ENCODE measurements at places on chromosomes 5 and 9.

DNA sequence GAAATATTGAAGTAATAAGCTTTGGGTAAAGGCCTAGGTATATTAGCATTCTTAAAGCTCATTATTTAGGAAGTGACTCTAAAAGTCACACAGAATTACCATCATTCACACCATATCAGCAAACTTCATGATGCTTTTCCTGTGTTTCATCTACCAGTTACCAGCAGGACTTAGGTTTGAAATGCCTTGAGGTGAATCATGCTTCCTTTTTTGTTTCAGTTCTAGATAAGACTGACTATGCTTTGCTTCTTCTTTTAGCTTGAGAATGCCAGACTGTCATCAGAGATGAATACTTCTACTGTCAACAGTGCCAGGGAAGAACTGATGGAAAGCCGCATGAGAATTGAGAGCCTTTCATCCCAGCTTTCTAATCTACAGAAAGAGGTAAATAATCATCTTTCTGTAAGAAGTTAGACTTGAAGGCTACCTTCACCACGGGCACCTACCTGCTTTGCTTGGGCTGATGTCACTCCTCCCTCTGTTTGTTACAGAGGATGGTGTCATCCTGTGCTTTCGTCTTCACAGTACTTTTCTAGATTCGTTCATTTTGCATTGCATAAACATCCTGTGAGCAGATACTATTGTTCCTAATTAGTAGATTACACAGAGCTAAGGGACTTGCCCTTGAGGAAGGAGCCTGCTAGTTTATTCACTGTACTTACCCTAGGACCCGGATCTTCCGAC is 34.7 kb downstream of the LMNB1 start:
- H3K27me3 ChIP-seq, result no peaks in the 10 kb centered on the region
- no peak overlapping the region for H3K4me3 ChIP-seq
- DNase-seq, result no peak

GRCh38 chr5:93433422-93433821 is 147.6 kb downstream of the NR2F1-AS1 start:
- no peaks in the 10 kb centered on the region for H3K27me3 ChIP-seq
- no peaks in the 10 kb centered on the region for H3K36me3 ChIP-seq
- H3K4me3 ChIP-seq, result no peak overlapping the region
- no peaks in the 10 kb centered on the region for H3K4me1 ChIP-seq
- no peak overlapping the region for H3K27ac ChIP-seq
- no peak for DNase-seq

GRCh38 chr9:1083325-1083913 is 33.3 kb downstream of the DMRT2 start:
- H3K27me3 ChIP-seq, result peaks cover 7% of the 10 kb centered on the region
- H3K27ac ChIP-seq, result no peak overlapping the region
- H3K4me3 ChIP-seq, result peak overlapping the region; percentile 42
- no peaks in the 10 kb centered on the region for H3K36me3 ChIP-seq
- DNase-seq, result peak; percentile 27

- no peak for DNase-seq
- no peaks in the 10 kb centered on the region for H3K4me1 ChIP-seq
- H3K36me3 ChIP-seq, result peaks cover 5% of the 10 kb centered on the region
Measured at GRCh38 chr9:105539452-105539851, 18.5 kb upstream of the FKTN start.

DNA sequence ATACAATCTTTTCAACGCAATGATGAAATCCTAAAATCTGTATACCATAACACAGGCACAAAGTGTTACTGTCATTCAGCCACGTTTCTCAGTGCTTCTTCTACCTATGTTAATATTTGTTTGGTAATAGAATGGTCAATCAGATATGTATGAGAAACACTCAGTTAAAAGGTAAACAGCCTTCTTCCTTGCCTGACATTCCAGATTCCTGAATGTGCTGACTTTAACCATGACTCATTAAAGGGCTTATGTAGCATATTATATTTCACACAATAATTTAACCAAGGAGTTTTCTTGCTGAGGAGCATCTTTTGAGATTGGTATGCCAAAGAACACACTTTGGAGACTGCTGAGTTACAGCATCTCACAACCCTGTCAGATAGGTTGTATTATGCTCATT is 187.6 kb downstream of the CETN3 start:
- DNase-seq, result no peak
- no peak overlapping the region for H3K4me3 ChIP-seq
- no peaks in the 10 kb centered on the region for H3K27me3 ChIP-seq

GRCh38 chr5:31936683-31937082 is 237.4 kb downstream of the GOLPH3 start:
- no peaks in the 10 kb centered on the region for H3K36me3 ChIP-seq
- H3K27ac ChIP-seq, result no peak overlapping the region
- no peak overlapping the region for H3K4me3 ChIP-seq
- no peaks in the 10 kb centered on the region for H3K27me3 ChIP-seq

GRCh38 chr9:99158629-99159028 is 53.7 kb downstream of the TGFBR1 start:
- H3K36me3 ChIP-seq, result no peaks in the 10 kb centered on the region
- H3K4me1 ChIP-seq, result no peaks in the 10 kb centered on the region
- H3K27ac ChIP-seq, result no peak overlapping the region

- H3K27me3 ChIP-seq, result no peaks in the 10 kb centered on the region
- DNase-seq, result no peak
- H3K4me1 ChIP-seq, result no peaks in the 10 kb centered on the region
- peak overlapping the region; percentile 56 for H3K27ac ChIP-seq
- no peak overlapping the region for H3K4me3 ChIP-seq
Measured at GRCh38 chr5:65076251-65076869, 307.6 kb downstream of the CWC27 start.

- DNase-seq, result no peak
- no peaks in the 10 kb centered on the region for H3K36me3 ChIP-seq
- no peaks in the 10 kb centered on the region for H3K27me3 ChIP-seq
- H3K4me1 ChIP-seq, result no peaks in the 10 kb centered on the region
- H3K4me3 ChIP-seq, result no peak overlapping the region
Measured at GRCh38 chr5:172299916-172300439, 16.4 kb upstream of the UBTD2 start.

GRCh38 chr9:11874414-11874813 is 818.8 kb upstream of the TYRP1 start:
- no peaks in the 10 kb centered on the region for H3K27me3 ChIP-seq
- no peaks in the 10 kb centered on the region for H3K36me3 ChIP-seq
- DNase-seq, result no peak
- no peak overlapping the region for H3K27ac ChIP-seq
- no peak overlapping the region for H3K4me3 ChIP-seq

DNA sequence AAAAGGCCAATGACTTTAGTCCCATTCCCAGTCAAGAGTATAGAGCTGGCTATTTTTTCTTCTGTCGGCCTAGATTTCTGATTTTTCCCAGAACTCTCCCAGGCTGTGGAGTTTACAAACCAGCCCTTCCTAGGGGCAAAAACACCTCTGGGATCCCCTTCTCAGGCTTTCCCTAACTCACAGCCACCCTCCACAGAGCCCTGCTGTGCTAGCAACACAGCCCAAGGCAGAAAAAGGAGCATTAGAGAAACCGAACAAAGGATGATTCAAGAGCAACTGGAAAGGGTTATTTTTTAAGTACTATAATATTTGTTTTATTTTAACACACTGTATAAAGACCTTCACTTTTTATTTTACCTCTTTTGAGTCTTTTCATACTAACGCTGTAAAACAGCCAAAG is 234.8 kb downstream of the GLIS3 start:
- no peaks in the 10 kb centered on the region for H3K36me3 ChIP-seq
- no peaks in the 10 kb centered on the region for H3K27me3 ChIP-seq
- no peak overlapping the region for H3K4me3 ChIP-seq

GRCh38 chr9:128998462-128998861 is 29.7 kb downstream of the SH3GLB2 start:
- DNase-seq, result no peak
- H3K27me3 ChIP-seq, result no peaks in the 10 kb centered on the region
- no peaks in the 10 kb centered on the region for H3K4me1 ChIP-seq
- H3K36me3 ChIP-seq, result peaks cover 9% of the 10 kb centered on the region
- no peak overlapping the region for H3K4me3 ChIP-seq

DNA sequence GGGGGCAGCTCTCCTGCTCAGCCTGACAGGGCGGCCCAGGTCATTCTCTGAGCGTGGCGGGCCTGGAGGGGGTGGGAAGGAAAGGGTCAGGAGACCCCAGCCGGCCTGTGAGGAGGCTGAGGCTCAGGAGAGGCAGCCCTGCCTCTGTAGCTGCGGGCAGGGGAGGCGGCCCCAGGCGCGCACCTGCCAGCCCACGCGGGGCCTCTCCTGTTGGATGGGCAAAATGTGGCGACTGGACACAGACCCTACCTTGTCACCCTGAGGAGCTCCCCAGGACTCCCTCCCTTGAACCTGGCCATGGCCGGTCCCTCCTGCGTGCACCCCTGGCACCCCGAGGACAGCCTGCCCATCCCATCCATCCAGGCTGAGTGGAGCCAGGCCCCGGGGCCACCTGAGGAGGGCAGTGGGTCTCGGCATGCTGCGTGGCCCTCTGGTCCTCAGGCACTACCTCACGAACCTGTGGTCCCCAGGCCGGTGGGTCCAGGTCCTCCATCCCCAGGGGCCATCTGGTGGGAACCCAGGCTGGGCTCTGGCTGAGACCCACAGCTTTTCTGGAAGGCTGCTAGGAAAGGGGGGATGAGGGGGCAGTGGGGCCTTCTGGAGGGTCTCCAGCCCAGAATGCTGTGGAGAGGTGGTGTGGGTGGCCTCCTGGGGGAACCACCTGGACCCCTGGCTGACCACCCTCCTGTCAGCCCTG is 15.1 kb upstream of the NRARP start:
- H3K36me3 ChIP-seq, result no peaks in the 10 kb centered on the region
- H3K4me3 ChIP-seq, result no peak overlapping the region
- H3K4me1 ChIP-seq, result peaks cover 76% of the 10 kb centered on the region
- no peak for DNase-seq
- peak overlapping the region; percentile 82 for H3K27ac ChIP-seq

DNA sequence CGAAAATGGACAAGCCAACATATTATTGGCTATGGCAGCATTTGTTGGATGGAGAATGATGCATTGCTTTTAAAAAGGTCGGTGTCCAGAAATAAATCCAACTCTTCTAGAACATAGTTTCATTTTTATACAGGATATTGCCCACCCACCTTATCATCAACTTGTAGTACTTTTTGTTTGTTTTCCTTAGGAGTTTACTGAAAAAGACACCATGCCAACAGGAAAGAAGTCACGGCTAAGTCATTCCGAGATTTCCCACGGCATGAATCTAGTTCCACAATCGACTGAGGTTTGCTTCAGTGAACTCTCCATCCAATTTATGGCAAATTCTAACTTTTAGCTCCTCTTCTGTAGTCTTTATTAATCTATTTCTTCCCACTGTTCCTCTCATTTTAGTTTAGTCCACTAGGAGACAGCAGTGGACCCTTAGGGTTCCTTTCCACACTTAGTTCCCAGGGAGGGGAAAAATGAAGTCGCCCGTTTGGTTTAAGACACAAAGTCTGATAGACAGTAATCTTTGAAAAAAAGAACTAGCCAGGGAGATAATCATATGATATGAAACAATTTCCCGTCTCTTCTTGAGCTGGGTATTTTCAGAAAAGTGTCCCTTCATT is 237.5 kb downstream of the AP3B1 start:
- H3K27me3 ChIP-seq, result no peaks in the 10 kb centered on the region
- no peaks in the 10 kb centered on the region for H3K36me3 ChIP-seq
- no peaks in the 10 kb centered on the region for H3K4me1 ChIP-seq
- no peak overlapping the region for H3K27ac ChIP-seq
- no peak for DNase-seq

DNA sequence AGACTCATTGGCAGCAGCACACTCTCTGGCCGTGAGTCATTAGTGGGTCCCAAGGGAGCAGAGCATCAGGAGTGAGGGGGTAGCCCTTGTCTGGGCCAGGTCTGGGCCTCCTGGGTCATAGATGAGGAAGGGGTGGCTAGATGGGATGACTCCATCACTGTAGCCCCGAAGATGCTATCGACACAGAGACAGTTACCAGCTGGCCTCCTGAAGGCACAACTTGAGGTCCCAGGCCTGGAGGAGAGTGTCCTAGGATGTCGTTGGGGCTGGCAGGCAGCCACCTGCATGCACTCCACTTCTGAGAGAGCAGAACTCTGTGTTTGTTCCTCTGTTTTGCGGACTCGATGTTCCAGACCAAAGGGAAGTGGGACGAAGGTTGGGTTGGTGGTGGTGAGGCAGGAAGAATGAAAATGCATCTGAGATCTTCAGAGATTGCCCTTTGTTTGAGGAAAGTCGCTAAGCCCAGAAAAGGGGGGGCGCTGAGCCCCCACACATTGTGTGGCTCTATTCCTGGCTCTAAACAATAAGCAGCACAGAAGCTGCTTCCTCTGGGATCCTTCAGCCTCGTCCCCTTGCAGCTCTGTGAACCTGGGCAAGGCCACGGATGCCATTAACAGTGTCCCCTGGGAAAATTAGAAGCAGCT is 4.7 kb downstream of the BTNL9 start:
- no peaks in the 10 kb centered on the region for H3K36me3 ChIP-seq
- peak overlapping the region; percentile 54 for H3K4me3 ChIP-seq
- peak; percentile 69 for DNase-seq
- peaks cover 32% of the 10 kb centered on the region for H3K27me3 ChIP-seq
- H3K27ac ChIP-seq, result peak overlapping the region; percentile 92

GRCh38 chr9:119280740-119281485 is 88.3 kb downstream of the BRINP1 start:
- H3K4me3 ChIP-seq, result no peak overlapping the region
- no peaks in the 10 kb centered on the region for H3K4me1 ChIP-seq
- H3K36me3 ChIP-seq, result no peaks in the 10 kb centered on the region
- H3K27me3 ChIP-seq, result no peaks in the 10 kb centered on the region
- H3K27ac ChIP-seq, result no peak overlapping the region
- no peak for DNase-seq

DNA sequence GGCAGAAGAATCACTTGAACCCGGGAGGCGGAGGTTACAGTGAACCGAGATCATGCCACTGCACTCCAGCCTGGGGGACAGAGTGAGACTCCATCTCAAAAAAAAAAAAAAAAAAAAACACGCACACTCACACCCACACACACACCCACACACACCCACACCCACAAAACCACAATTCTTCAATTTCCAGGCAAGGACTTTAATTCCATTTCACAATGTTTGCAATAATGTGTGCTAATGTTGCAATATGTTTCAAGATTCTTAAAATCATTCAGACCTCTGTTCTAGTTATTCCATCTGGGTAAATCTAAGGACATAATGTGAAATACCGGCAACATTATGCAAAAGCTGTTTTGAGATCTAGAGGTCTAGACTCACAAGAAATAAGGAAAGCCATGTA is 28.3 kb downstream of the CCDC69 start:
- H3K4me1 ChIP-seq, result no peaks in the 10 kb centered on the region
- H3K27me3 ChIP-seq, result no peaks in the 10 kb centered on the region
- peaks cover 53% of the 10 kb centered on the region for H3K36me3 ChIP-seq

GRCh38 chr5:137481596-137481995 is 17.5 kb downstream of the SPOCK1 start:
- no peaks in the 10 kb centered on the region for H3K36me3 ChIP-seq
- H3K4me3 ChIP-seq, result no peak overlapping the region
- no peak overlapping the region for H3K27ac ChIP-seq
- no peaks in the 10 kb centered on the region for H3K27me3 ChIP-seq
- DNase-seq, result no peak
- H3K4me1 ChIP-seq, result no peaks in the 10 kb centered on the region

DNA sequence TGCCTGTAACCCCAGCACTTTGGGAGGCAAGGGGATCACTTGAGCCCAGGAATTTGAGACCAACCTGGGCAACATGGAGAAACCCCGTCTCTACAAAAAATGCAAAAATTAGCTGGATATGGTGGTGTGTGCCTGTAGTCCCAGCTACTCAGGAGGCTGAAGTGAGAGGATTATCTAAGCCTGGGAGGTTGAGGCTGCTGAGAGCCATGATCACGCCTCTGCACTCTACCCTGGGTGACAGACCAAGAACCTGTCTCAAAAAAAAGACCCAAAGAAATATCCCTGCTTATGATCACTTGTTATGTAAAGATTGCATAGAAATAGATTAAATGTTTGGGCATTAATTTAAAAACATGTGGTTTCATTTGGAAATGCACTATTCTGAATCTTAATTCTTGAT is 125.1 kb downstream of the UGCG start:
- no peak overlapping the region for H3K4me3 ChIP-seq
- no peak for DNase-seq
- H3K4me1 ChIP-seq, result no peaks in the 10 kb centered on the region
- no peaks in the 10 kb centered on the region for H3K36me3 ChIP-seq
- H3K27me3 ChIP-seq, result no peaks in the 10 kb centered on the region
